ENCODE measurements at places on chromosomes 1 and 21.

GRCh38 chr1:29414086-29414485 is 177.8 kb downstream of the PTPRU start:
- no peak for DNase-seq

DNA sequence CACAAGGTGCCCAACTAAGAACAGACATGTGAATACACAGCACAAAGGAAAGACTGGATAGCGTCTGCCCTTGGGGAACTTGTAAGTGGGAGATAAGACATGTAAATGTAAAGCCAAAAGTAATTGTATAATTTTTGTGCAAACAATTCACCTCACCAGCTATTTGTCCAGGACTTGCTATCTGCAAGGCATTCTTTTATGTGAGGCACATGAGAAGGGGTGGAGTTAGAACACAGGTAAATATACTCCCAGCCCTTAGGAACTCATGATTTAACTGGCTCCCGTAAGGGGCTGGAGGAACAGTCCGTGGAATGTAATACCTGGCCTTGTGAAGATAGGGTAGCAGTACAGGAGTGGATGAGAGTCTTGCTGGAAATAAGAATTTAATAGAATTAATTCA is 61.3 kb downstream of the CDK18 start:
- no peak for DNase-seq

DNA sequence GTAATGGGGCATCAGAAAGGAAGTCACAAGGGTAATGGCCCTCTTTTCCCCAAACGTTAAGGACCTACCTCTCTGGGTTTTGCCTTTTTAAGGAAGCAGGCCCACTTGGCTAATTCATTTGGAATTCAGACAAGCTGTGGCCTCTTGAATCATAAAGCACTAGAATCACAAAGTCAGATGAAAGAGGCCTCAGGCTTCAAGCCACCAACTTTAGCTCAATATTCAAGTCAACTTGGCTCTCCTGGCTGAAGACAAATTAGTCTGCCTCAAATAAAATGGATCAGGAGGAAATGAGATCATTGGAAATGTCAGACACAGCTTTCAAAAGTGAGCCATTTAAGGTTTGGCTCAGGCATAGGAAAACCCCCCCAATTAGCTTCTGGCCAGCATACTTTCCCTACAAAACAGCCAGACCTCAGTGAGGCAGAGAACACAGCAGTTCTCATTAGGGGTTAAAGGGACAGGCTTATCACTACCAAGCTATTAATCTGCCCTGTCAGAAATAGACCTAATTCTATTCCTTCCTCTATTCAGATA is 34.3 kb downstream of the SLC35D1 start:
- no peak for DNase-seq

DNA sequence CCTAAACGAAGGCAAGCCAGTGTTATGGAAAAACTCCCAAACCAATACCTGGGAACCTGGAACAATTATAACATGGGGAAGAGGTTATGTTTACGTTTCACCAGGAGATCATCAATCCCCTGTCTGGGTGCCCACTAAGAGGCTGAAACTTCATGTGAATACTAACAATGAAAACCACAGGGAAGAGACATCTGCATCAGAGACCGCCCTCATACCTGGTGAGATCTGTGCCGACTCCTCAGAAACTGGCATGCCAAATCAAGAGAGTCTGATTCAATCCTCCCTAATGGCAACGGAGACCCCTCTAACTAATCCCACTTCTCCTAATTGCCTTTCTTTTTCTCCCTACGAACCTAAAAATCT is 163.2 kb downstream of the IER5 start:
- no peak for DNase-seq

- DNase-seq, result no peak
Observed at GRCh38 chr1:167342846-167343245, 122.2 kb downstream of the POU2F1 start.

GRCh38 chr1:36768486-36769178 is 265.7 kb downstream of the GRIK3 start:
- DNase-seq, result no peak

GRCh38 chr1:30041741-30042437 is 681.5 kb downstream of the MATN1 start:
- no peak for DNase-seq

DNA sequence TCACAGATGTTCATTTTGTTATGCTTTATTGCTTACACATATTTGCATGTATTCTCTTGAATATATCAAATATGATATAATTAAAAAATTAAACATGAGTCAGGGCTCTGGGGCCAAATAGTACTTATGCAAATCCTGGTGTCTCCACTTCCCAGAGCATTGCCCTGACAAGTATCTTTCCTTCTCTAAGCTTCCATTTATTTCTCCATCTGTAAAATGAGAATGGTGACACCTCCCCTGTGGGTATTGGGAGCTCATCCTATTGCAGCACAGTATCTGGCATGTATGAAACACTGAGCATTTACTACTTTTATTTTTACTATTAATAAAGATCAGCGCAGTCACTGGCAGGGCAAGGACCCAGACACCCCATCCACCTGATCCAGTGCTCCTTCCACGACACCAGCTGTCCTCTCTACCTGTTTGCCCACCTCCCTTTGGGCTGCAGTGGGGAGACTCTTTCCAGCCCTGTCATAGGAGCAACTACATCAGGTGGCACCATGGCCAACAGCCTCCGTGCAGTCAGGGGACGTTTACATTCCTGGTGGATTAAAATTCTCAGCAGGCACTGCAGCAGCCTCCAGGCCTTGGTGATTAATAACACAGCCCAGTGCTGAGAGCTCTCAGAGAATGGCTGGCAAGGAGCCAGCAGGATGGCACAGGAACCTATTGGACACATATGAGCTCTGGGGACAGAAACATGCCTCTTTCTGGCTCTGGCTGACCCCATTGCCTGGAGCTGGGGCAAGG is 113.0 kb downstream of the DMRTB1 start:
- DNase-seq, result no peak

DNA sequence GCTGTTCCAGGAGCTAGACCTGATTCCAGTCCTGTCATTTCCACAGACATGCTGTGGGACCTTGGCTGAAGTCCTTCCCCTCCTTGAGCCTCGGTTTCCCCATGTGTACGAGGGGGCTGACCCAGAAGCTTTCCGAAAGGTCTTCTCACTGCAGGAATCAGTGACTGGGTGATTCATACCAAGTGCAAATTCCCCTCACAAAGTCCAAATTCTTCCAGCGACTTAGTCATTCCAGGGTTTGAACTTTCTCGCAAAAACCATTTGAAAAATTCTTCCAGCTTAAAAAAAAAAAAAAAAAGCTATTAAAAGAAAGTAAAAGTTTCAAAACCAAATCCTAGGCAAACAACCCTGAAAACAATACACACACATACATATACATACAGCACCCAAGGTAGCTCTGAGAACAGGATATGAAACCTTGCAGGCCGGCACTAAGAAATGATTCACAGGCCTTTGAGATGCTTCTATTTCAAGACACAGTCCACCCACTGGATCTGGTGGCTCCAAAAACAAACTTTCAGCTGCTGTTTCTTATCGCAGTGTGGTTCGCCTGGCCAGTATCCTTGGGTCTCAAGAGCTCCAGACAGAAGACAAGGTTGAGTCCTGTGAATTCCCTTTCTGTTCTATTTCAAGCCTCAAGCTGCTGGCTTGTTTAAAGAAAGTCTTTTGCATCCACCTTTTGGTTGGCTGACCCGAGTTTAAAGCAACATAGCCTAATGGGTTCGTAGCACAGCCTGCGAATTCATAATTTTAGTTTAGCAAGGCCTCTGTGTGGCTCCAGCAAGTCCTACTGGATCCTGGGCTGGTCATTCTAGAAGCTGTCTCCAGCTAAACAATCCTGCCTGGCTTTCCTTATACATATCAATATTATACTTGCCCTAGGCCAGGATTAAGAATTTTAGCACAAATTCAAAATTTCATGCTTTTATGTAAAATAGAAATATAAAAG is 18.0 kb upstream of the ID3 start:
- peak; percentile 61 for DNase-seq

GRCh38 chr1:184691719-184692324 is 62.8 kb downstream of the EDEM3 start:
- DNase-seq, result peak; percentile 33

DNA sequence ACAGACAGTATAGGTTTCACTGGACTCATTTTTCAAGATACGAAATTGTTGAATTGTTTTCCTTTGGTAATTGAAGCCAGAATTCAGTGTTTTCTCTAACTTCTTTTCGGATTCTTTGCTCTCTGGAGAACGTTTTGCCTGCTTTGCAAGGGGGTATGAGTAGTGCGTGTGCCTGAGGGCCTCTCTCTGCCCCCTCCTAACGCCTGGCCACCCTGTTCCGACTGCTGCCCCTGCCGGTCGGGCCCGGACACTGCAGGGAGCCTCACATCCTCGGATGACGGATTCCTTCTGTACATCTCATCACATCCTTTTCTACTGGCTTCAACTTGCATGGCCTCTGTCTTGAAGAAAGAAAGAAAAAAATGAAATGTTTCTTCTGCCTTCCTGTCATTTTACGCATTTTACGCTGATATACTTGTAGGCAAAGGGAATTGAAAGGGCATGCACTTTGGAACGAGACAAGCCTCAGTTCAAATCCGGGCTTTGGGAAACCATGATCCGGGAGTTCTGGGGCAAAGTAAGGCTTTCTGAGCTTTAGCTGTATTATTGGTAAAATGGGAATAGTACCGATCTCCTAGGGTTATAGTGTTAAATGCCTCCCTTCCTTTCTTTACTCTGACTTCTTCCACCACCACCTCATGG is 65.1 kb downstream of the DISC1 start:
- peak; percentile 27 for DNase-seq

DNA sequence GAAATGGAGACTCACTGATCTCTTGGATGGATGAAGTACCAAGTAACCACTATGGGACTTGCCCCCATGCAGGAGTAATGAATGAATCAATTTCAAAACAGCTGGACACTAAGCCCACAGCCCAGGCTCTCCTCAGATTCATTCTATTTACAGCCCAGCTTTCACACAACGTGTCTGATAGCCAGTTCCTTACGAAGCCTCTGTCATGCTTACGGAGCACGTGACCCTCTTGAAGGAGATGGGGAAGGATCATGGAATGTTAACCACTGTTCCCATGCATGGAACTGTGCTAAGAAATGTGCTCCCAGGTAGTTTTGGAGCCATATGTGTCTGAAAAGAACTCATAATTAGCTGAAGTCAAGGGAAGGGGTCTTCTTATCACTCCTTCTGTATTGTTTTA is 124.1 kb downstream of the KIF26B start:
- no peak for DNase-seq

GRCh38 chr1:26537951-26538352 is 8.4 kb downstream of the RPS6KA1 start:
- DNase-seq, result peak; percentile 18

- DNase-seq, result no peak
Observed at GRCh38 chr1:116666187-116667077, 1.1 kb downstream of the IGSF3 start.

DNA sequence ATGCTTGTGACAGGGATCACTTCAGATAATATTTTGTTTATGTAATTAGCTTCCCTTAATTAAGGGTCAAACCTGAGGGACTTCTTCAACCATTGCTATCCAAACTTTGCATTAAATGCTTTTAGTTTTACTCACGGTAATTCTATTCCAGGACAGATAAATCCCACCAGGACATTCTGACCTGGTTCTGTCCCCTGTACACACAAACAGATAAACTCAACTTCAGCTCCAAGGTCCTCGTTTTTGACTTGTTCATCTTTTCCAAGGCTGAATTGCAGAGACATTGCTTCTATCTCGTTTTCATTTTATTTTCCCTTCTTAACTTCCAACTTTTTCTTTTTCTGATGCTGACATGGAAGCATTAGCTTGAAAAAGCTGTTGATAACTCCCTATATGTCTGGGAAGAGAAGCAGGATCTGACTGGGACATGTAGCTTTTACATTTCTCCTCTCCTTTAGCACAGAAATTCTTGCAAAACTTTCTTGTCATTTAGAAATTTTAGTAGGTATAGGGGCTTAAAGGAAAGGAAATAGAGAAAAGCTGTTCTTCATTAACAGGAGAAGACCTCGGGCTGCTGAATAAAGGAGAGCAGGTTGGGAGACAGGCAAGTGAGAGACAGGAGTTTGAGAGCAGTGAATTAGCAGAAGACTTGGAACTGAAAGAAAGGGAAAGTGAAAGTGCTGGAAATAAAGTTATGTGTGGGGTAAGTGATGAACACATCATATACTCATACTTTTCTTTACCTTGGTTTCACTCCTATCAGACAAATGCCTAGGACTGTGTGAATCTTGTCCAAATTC is 231.7 kb upstream of the B3GALT2 start:
- DNase-seq, result no peak

GRCh38 chr1:59016390-59016789 is 232.5 kb upstream of the JUN start:
- no peak for DNase-seq

GRCh38 chr1:198258491-198258890 is 101.7 kb downstream of the NEK7 start:
- no peak for DNase-seq

DNA sequence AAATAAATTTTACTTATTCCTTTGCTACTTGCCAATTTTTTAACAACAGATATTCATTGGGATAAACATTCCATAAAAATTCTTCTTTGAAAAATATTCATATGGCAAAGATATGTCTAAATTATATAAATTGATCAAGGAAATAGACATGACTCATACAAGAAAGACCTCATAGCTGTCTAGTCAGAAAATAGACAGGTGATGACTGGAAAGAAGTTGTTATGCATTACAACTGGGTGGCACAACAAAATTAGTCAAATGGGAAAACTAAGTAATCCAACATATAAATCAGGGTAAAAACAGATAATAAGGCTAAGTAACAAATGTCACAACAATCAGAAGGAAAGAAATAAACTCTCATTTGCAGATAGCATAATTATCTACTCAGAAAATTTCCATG is 92.0 kb downstream of the USH2A start:
- no peak for DNase-seq

GRCh38 chr1:201020040-201020591 is 3.4 kb downstream of the KIF21B start:
- DNase-seq, result no peak

GRCh38 chr1:94045465-94046056 is 75.4 kb downstream of the ABCA4 start:
- peak; percentile 96 for DNase-seq

GRCh38 chr21:42062236-42063022 is 8.7 kb upstream of the UMODL1 start:
- DNase-seq, result no peak

DNA sequence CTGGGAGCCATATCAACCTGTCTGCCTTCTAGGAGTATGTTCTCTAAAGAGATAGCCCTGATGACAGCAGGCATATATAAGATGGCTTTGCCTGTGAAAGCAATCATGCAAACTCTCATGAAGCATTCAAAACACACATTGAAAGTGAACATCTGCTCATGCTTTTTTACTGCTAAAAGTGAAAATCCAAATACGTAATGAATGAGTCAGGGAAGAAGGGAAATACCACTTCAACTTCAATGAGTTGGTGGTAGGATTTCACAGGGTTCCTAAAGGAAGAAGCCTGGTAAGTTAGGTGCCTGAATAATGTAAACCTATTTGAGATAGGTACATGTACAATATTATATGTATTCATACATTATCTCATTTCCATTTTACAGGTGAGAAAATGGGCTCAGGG is 50.5 kb upstream of the SLFNL1 start:
- no peak for DNase-seq

DNA sequence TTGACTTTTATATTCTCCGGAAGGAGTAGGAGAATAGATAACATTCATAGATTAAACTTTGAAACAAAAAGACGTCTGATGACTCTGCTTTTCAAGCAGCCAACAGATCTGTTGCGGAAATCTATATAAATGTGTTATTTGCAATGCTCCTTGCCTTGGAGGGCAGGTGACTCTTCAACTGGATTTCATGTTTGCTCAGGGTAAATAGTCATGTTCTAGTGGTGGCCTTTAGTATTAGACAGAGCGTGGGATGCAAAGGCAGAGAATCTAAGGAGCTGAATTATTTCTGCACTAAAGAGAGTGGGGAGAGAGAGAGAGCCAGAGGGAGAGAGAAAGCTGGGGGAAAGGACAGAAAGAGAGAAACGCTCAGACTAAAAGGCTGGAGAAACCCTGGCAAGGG is 454.3 kb downstream of the AJAP1 start:
- DNase-seq, result no peak
